ENCODE measurements at places on chromosomes 3 and 15.

DNA sequence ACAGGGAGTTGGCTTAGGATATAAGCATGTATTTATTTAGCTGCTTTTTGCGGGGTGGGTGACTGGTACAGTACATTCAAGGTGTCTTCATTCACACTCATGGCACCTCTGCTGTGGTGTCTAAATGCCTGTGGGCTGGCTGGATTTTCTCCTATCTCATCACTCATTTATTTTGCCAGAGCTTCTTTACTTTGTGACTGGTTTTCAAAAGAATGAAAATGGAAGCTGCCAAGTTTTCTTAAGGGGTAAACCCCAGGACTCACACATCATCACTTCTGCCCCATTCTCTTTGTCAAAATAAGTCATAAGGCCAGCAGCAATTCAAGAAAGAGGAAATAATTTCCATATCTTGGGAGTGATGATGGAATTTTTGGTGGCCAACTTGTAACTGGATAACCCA lies 493.4 kb upstream of the ALCAM start:
- DNase-seq, result no peak

- DNase-seq, result no peak
Observed at GRCh38 chr15:78630886-78631633, 9.9 kb downstream of the CHRNB4 start.

DNA sequence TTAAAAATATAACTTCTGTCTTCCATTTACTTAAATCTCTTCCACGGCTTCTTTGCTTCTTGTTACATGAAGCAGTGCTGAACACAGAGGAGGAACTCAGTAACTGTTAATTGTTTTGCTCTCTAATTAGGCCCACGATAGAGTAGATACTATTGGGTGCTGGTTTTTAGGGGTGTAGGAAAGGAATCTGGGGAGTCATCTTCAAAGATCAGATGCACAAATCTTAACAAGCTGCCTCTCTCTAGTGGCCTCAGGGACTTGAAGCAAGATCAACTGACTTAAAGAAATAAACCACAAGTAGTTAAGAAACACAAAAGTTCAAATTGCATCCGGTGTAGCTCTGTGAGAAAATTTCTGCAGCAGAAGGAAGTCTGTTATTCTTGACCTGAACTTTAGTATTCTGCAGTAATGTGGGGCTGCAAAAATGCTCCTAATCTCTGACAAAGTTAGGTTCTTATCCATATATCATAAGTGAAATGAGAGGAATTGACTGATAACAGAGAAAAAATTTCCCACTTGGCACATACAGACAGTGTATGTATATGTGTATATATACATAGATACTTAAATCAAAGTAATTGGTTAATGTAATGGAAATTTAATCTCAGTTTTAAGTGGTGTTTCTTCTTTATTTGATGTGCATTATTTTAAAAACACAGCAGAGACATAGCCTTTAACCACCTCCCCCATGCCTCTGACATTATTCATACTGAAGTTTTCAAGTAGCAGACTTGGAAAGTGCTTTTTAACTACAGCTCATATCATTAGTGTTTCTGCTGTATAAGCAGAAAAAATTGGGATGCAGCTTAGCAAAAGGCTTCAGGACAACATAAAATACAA lies 51.8 kb downstream of the CHST2 start:
- DNase-seq, result no peak

GRCh38 chr15:26038693-26039092 lies 175.6 kb upstream of the ATP10A start:
- no peak for DNase-seq

- DNase-seq, result no peak
Observed at GRCh38 chr3:64837126-64837738, 149.4 kb upstream of the ADAMTS9 start.

GRCh38 chr3:64398476-64398875 lies 173.2 kb upstream of the PRICKLE2 start:
- no peak for DNase-seq

DNA sequence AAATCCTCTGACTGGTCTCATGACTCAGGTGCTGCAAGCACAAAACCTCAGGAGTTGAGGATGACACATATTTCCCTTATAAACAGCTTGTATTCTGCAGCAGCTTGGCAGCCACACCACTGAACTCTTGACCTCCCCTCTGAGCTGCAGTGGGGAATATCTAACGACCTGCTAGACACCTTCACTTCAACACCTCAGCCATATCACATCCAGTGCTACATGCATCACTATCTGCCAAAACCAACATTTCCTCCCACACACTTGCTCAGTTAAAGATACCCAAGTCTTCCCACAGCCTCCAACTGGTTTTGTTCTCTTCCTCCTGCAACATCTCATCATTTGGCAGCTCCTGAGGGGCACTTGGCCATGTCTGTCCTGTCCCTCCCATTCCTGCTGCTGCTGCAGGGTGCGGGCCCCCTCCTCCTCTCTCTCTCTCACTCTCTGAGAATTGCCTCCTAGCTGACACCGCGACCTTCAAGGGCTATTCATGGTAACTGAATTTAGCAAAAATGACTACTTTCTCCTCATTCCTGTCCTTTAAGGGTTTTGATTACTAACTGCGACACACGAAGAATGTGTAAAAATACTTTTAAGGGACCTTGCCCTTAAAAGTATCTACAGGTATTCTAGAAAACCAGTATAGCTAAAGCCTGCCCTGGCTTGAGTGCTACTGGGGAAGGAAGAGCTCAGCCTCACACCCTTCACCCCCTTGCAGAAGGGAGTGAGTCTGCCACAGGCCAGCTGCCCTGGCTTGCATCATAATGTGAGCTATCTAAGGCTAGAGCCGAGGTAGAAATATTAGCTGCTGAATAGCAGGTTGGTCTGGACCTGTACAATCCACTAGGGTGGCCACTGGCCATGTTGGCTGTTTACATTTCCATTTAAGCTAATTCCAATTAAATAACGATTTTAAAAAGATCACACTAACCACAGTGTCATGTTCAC lies 5.0 kb upstream of the CCR9 start:
- DNase-seq, result peak; percentile 64

GRCh38 chr3:191296041-191296541 lies 33.1 kb upstream of the CCDC50 start:
- DNase-seq, result no peak

GRCh38 chr3:33949074-33949473 lies 150.6 kb downstream of the PDCD6IP start:
- DNase-seq, result no peak

DNA sequence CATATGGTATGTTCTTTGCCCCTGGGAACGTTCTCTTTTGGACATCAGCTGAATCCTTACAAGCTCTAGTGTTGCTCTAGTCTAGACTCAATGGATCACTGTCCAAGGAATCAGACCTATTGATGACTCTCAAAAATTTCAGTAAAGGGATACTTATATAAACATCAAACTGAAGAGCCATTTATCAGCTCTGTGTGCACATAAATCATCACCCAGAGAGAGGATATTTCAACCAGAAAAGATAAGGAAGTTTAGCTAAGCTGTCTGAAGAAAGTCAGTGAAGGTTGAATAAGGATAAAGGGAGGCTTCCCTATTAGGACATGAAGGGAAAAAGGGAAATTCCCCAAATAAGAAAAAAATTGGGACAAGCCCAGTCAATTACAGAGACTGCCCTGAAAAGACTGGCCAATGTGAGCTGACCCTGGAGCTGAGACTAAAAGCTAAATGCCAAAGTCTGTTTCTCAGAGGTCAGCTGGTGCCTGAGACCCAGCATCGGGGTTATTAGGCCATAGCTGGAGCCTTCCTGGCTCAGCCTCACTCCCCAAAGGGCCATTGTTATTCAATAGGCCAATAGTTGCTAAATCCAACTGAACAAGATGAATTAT lies 424.1 kb upstream of the THBS1 start:
- DNase-seq, result no peak

- no peak for DNase-seq
Observed at GRCh38 chr3:170012683-170013400, 25.0 kb upstream of the GPR160 start.

DNA sequence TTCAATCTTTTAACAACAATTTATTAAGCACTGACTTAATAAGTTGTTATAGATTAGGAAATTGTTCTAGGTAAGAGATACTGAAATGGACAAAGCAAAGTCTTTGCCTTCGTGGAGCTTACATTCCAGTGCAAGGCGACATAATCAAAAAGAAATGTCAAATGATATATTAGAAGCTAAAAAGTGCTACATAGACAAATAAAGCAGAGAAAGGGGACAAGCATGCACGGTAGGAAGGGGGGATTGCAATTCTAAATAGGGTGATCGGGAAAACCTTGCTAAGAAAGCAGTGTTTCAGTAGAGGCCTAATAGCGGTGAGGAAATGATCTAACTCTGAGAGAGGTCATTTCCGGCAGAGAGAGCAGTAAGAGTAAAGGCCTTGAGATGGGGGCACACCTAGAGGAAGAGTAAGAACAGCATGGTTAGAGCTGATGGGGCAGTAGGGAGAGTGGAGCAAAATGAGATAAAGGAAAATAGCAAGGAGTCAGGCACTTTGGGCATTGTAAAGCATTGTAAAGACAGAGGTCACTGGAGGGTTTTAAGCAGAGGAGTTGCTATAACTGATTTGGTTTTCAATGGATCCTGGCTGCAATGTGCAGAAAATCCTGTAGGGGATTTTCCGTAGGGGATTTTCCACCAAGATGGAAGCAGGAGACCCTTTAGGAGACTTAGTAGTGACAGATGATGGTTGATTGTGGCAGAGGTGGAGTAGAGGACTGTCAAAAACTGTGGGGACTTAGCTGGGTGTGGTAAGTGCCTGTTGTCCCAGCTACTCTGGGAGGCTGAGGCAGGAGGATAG lies 71.7 kb upstream of the CFAP20DC start:
- no peak for DNase-seq

GRCh38 chr3:128824132-128824850 lies 55.1 kb upstream of the ACAD9 start:
- DNase-seq, result no peak

DNA sequence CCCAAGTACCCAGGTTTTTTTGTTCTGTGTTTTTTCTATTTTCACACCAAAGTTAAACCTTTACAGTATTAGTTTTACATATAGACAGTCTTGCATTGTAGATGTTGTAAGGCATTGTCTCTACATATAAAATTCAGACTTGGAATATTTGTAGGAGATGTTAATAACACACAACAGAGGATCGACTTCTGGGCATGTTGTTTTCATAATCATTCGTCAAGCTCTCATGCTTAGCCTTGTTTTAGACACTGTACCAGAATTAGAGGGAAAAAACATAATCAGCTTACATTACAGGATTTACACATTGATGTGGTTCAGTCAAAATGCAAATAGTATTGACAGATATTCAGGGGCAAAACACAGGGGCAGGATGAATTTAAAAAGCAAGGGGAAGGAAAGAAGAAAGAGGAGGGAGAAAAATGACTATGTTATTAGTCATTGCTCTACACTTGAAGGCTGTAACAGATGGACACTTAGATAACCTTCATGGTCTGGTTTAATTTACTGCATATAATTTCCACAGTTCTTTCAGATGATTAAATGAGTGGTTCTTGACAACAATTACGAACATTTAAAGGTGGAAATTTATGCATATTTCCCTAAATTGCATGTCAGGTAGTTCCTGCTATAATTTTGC lies 7.5 kb downstream of the CMSS1 start:
- no peak for DNase-seq

- DNase-seq, result no peak
Observed at GRCh38 chr3:52498137-52499054, 3.3 kb downstream of the STAB1 start.

- no peak for DNase-seq
Observed at GRCh38 chr3:139127101-139127500, 82.4 kb upstream of the PRR23C start.

- DNase-seq, result no peak
Observed at GRCh38 chr3:113847664-113848461, 9.3 kb downstream of the GRAMD1C start.

- no peak for DNase-seq
Observed at GRCh38 chr15:88617031-88617722, 4.0 kb upstream of the AEN start.

DNA sequence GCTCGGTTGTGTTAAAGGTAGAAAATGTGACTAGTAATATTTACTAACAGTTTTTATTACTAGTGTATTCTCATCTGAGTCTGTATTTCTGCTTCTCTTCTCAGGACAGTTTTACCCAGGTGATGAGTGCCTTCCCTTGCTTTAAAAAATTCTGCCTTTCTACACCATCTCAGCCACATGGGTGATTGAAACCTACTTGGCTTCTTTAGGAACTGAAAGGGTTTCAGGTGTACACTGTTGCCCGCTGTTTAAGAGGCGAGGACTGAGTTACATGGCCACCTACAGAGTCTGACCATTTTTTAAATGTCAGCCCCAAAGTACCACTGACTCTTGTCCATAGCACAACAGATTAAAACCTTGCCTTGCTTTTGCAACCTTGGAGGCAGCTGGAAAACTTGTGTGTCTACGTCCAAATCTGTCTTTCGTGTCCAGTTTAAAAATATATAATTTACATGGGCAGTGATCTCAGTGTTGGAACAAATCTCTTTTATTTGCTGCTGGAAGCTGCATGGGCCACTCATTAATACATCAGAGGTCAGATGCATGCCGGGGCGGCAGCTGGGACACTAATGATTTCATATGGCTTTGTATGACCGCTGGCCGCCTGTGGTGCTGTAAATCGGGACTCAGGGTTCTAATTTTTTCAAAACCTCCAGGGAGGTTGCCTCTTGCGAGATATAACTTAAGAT lies 44.6 kb downstream of the TRIM71 start:
- DNase-seq, result no peak

DNA sequence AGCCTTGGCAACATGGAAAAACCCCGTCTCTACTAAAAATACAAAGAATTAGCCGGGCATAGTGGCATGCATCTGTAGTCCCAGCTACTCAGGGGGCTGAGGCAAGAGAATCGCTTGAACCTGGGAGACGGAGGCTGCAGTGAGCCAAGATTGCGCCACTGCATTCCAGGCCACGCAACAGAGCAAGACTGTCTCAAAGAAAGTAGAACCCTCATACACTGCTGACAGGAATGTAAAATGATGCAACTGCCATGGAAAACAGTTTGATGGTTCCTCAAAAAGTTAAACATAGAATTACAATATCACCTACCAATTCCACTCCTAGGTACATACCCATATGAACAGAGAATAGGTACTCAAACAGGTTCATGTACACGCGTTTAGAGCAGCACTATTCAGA lies 158.9 kb downstream of the TBC1D5 start:
- DNase-seq, result no peak

DNA sequence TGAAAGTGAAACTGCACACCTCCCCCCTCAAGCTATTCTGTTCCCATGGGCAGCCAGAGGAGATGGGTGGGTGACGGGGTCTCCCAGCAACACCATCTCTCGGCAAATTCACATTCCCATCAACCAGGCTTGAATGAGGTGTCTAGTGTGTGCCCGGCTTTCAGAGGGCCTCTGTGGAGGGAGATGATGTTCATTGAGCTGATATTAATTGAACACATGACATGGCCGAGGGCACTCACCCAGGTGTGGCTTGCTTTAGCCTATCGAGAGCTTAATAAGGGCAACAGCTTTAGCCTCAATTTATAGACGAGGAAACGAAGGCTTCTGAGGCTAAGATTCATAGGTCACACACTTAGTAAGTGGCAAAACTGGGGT lies 288.0 kb downstream of the UACA start:
- no peak for DNase-seq
